Activated T-cell treated with anti-CD3 and anti-CD28 coated beads, Interleukin-2, amount 50 U/mL, for 1 hour (primary cell): ENCODE measurements at places on chromosomes 2 and 18.

DNA sequence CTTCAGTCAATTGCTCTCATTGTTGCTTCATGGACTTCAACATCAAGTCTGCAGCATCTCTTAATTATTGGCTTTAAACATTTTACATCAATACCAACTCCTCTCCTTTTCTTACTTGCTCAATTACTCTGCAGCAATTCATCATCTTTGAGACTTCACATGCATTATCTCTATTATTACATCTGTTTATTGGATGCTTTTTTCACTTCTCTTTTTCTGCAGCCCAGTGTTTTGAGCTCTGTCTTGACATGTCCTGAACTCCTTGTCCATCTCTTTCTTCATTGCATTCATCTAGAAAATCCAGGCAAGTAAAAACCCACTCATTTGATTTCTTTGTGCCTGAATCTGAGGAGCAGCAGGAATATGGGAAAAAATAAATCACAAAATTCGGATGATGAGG, 647.9 kb downstream of the PLCL1 start:
- no peak for DNase-seq

DNA sequence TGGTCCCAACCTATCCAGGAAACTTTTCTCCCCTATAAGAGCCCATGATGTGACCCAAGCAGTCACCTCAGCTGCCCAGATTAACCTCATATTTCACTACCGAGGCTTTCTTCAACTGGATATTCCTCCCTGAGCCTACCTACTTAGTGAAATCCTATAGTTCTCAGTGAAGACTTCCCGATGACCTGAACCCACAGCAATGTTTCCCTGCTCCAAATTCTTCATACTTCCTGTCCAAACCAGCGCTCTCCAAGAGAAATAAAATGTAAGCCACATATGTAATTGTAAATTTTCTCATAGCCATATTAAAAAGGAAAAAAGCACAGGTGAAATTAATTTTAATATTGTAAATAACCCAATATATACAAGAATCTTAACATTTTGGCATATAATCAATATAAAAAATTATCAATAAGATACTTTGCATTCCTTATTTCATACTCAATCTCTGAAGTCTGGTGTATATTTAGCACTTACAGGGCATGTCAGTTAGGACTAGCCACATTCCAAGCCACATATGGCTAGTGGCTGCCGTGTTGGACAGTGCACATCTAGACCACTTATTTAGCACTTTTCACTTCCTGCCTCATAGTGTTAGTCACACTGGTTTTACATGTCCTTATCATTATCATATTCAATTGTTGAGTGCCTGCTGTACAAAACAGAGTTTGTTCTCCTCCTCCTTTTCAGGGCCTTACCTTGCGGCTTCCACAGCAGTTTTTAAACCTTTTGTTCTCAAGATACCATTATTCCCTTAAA, 1.9 kb upstream of the STAT4 start:
- no peak for DNase-seq

DNA sequence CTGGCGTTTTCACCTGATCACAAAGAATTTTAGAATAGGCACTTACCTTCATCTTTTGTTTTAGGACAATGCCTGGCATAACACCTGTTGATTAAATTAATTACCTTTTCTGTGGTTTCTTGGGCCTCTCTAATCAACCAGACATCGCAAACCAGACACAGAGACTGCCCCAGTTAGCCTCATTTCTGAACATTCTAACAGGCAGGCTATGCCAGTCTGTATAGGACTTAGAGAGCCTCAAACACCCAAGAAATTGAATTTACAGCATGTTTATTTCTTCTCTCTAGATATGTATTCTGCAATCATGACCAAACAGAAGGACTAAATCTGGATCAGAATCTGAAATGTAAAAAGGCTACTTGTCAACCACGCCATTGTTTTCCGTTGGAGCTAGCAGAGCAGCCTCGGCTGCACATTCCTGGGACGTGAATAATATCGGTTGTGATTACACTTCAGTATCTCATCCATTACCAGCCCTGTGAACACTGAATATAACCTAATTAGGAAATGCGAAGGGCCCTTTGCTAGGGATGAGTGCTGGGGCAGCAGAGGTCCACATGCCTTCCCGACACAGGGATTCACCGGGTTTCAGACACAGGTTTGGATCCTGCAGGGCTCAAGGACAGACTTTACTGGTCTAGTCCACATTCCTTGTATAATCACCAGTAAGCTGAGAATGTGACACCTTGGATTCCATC, 17.5 kb upstream of the CDC42EP3 start:
- no peak for DNase-seq

- DNase-seq, result no peak
Measured at GRCh38 chr2:238943338-238944067, 95.6 kb downstream of the TWIST2 start.

DNA sequence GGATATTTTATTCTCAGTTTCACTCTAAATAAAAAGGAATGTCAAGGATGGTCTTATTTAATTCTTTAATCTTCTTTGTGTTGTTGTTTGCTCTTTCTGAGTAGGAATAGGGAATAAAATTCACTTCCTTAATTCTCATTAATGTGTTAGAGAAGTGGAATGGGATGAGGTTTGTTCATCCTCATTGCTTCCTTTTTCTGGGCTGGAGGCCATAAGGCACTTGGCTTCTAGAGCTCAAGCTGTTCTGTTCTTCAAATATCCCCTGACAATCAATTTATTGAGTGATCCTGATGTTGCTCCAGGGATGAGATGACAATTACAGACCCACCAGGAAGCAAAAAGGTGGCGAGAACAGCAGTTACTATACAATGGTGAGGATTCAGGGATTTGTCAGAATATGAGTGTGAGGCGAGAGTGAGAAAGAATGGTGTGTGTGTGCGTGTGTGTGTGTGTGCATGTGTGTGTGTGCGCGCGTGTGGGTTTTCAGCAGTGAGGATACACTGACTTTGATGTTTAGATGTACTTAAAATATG, 557.6 kb upstream of the FANCL start:
- no peak for DNase-seq

DNA sequence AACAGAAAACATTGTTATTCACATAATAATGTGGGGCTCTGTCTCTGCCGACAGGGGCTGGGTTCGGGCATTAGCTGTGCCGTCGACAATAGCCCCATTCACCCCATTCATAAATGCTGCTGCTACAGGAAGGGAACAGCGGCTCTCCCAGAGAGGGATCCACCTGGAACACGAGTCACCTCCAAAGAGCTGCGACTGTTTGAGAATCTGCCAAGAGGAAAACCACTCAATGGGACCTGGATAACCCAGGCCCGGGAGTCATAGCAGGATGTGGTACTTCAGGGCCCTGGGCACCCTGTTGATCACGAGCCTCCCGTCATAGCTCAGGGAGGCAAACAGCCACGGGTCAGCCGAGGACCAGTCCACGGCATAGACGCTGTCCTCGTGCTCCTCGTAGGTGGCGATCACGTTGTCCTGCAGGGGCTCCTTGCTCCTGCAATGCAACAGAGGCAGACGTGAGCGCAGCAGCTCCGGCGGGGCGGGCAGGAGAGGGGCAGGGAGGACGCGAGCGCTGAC, 188.5 kb downstream of the EIPR1 start:
- no peak for DNase-seq

DNA sequence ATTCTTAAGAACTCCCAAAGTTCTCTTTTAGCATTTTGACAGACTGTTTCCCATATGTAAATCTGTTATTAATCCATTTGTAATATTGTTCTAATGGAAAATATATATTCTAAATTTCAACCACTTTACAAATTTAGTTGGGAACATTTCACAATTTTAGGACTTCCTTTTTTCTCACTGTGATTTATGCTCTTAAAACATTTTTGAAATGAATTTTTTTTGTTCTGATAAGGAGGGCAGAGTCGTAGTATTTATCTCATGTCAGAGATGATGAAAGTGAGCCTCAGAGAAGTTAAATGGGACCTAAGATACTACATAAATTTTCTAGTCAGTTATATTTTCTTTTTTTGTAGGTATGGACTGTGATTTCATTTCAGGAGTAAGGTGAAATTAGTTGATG, 26.6 kb downstream of the RASGRP3 start:
- DNase-seq, result no peak

- DNase-seq, result no peak
Measured at GRCh38 chr2:233414777-233415570, 60.7 kb downstream of the DGKD start.

DNA sequence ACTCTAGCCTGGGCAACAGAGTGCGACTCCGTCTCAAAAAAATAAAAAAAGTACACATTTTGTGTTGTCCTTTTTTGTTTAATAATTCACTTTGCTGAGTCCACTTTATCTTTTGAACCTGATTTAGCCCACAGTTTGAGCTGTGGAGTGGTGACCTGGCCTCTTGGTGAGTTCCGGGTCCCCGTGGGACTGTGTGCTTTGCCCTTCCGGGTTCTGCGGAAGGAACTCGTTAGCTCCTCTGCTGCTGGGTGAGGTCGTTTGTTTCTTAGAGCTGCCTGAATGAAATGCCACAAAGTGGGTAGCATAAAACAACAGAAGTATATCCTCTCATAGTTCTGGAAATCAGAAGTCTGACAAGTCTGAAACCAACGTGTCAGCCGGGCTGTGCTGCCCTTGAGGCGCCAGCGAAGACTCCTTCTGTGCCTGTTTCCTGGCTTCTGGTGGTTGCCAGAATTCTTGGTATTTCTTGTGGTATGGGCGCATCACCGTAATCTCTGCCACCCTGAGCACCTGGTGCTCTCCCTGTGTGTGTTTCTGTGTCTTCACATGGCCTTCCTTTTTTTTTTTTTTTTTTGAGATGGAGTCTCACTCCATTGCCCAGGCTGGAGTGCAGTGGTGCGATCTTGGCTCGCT, 3.5 kb downstream of the EFHD1 start:
- no peak for DNase-seq

DNA sequence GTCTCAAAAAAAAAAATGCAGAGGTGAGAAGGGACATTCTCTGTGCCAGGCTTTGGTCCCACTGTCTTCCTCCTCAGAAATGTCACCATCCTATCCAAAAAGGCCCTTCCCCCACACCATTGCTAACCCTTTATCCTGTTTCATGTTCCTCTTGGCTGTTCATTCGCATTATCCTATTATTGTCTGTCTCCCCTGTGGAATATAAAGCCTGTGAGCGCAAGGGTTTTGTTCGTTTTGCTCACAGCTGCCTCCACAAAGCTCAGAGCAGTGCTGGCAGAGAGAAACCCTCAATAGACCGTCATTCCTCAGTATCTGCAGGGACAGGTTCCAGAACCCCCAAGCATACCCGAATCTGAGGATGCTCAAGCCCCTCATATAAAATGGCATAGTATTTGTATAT, 91.8 kb downstream of the LOXHD1 start:
- no peak for DNase-seq

- DNase-seq, result no peak
Measured at GRCh38 chr2:240886678-240887609, 9.0 kb downstream of the MAB21L4 start.

- no peak for DNase-seq
Measured at GRCh38 chr2:100887713-100888495, 68.0 kb downstream of the NPAS2 start.

DNA sequence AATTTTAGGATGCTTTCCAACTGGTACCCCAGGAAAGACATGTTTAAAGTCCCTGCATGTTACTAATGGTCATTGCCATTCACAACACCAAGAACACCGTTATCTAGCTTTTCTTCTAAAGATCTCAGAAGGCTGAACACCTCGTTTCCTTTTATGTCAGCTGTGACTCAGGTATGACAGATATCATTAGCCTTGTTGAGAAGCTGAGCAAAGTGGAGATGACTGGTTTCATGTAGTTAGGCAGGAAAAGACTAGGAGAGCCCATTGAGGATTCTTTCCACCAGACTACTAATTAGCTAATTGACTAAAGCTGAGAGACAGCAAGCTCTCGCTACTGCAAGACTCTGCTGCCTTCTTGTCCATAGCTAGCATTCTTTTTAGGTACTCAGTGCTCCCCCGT, 32.0 kb upstream of the ARL5A start:
- DNase-seq, result no peak

- no peak for DNase-seq
Measured at GRCh38 chr2:74008761-74009395, 24.2 kb downstream of the TET3 start.

- no peak for DNase-seq
Measured at GRCh38 chr18:54825601-54826344, 2.5 kb upstream of the RAB27B start.

DNA sequence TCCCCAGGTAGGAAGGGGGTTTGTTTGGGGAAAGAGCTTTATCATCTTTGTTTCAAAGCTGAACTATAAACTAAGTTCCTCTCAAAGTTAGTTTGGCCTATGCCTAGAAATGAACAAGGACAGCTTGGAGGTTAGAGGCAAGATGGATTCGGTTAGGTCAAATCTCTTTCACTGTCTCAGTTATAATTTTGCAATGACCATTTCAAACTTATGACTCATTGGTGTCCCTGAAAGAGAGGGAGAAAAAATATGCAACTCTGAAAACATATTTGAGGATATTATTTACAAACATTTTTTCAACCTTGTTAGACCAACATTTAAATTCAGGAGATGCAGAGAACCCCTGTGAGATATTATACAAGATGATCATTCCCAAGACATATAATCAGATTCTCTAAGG, 95.7 kb downstream of the EFEMP1 start:
- DNase-seq, result no peak

- no peak for DNase-seq
Measured at GRCh38 chr2:127187081-127187775, 32.9 kb downstream of the CYP27C1 start.
